Caco-2 (cell line): ENCODE measurements at places on chromosomes 5 and 9.

DNA sequence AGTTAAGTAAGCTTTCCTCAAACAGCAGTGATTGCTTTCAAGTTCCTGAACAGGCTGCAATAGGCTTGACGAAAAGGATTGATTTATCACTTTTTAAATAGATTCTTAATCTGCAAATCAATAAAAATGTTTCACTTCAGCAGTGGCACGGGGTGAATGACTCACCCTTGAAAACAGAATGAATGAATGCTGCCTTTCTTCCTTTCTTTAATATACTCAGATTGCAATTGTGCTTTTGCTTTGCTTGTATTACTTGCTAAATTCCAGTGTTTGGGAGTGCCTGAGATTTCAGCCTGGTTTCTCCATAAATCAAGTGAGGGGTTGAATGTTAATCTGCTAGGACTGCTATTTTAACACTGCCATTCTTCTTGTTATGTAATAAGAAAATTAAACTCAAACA lies 1293.8 kb downstream of the PTPRD start:
- DNase-seq: no peak

- peak; percentile 50 for DNase-seq
Observed at GRCh38 chr5:14143841-14144585, 871 bp downstream of the TRIO start.

DNA sequence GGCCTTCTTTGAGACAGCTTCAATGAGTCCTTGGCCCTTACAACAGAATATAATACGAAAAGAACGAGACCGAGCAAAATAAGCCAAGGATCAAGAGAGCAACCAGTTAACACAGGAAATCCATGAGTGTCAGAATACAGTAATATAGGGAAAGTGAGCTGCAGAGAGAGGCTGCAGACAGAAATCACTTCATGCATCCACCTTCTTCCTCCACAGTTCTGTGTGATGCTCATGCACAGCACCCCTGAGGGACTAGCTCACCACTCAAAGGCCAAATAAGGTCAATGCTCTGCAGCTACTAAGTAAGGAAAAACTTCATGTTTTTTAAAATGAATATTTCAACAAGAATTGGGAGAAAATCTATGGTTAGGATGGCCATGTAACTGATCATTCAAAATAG lies 257.1 kb downstream of the MCTP1 start:
- DNase-seq: no peak

- DNase-seq: peak; percentile 80
Observed at GRCh38 chr5:149837680-149838269, 106.8 kb downstream of the PDE6A start.

DNA sequence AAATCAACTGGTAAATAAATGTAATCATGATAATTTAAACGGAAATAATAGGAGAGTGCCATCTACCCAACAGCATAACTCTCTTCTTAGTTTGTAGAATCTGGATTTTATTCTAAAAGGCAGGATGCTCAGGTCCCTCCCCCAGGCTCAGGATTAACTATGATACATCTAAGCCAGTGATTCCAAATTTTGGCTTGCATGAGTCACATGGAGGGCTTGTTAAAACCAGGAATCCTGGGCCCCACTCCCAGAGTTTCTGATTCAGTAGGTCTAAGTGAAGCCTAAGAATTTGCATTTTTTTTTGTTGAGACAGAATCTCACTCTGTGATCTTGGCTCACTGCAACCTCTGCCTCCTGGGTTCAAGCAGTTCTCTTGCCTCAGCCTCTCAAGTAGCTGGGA lies 62.3 kb upstream of the ZFR start:
- DNase-seq: no peak

DNA sequence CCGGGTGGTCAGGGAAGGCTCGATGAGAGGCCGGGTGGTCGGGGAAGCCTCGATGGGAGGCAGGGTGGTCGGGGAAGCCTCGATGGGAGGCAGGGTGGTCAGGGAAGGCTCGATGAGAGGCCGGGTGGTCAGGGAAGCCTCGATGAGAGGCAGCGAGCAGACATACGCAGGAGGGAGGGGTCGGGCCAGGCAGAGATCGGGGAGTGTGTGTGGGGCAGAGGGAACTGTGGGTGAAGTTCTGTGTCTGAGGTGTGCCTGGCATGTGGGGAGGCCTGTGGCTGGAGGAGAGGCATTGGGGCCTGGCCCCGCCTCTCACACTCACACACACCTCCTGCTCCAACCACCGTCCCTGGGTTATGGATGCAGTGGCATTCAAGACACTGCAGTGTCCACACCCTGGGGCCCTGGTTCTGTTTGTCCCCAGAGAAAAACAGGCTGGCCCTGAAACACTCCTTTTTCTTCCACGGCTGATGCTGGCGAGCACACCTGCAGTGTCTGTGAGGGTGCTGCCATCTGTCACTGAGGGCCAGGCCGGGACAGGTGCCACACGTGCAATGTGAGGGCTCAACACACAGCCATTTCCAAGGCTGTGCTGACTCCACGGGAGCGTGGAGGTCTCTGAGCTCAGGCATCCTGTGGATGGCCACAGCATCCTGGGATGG lies 6.5 kb upstream of the PLEKHG4B start:
- no peak for DNase-seq

- no peak for DNase-seq
Observed at GRCh38 chr9:33377089-33377715, 25.2 kb downstream of the AQP7 start.

DNA sequence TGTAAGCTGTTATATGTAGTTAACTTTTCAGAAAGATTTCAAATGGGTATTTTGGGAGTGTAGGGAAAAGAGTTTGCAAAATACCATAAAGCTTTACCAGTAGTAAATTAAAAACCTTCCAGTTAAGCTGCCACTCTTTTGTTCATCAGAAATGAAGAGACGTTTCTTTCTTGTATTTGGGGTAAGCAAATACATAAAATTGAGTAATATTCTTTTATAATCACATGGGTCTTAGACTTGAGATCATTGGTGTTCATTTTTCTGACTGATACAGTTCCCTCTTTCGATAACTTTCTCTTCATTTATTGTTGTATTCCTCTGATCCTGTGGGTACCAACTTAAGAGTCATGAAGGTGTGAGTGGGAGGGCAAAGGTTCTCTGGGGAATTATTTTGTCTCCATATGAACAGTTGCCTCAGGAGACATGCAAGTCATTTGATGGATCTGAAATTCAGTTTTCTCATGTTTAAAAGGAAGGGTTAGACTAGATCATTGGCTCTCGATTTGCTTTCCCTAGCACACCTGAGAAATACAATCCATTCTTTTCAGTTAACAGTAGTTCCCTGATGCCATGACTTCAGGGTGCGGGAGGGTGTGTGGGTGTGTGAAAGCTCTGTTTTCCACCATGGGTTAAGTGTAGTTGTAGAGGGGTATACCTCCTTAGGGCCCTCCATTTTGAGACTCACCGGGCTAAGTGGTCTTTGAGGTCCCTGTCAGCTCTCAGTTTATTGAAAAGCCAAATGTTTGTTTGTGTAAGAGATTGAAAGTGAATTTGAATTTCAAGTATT lies 47.7 kb downstream of the CNTRL start:
- no peak for DNase-seq

- no peak for DNase-seq
Observed at GRCh38 chr5:79513308-79513703, 628 bp downstream of the HOMER1 start.

DNA sequence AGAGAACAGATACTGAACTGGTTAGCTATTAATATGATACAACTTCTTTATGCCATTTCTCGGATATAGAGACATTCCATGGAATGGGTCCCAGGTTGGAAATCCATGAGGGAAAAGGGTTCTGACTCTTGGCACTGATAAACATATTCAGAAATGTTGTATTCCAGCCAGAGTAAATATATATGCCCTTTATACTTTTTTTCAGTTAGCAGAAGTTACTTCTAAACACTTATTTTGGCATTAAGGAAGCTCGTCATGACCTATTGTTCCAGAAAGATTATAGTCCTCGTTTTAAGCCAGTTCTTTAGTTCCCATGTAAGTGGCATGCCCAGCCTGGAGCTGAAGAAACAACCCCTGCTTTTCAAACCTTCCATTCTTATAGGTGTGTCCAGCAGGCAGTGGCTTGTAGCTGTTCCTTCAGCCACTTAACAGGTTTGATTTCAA lies 181.6 kb downstream of the CD180 start:
- DNase-seq: no peak

- DNase-seq: no peak
Observed at GRCh38 chr9:35822926-35823325, 5.6 kb downstream of the FAM221B start.

DNA sequence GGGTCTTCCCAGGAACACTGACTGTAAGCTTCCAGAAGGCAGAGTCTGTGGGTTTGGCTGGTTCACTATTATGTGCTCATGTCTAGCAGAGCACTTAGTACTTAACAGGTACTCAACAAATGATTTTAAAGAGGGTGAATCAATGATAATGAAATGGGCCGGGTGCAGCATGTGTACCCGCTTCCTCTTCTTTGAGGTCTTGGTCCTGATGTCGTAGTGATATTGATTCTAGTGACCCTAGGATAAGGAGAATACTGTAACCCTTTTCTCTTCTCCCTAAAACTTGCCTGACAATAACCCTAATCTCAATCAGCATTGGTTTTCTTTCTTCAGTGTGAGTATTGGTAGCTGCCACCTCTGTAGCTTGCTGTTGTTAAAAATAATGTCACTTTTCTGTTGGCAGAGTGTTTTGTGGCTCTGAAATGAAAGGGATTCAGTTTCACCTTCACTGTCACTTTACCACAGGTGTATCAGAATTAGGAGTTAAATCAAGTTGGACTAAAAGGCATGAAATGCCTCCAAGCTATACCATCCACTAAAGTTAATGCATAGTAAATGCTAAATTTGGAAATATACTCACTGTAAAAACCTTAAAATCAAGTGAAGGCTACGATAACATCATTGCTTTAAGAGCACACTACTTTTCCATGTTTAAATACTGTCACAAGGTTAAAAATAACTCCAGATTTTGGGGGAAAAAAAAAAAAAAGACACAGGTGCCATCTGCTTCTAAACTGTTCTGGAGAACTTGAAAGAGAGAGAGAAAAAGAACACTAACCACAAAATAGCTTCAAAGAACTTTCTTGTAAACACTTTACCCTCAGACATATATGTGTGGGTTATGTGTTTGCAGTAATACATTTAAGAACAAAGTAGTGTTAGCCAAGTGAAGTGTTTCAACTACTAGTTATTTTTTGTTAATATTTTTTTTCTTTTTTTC lies 6.0 kb downstream of the CAMK4 start:
- DNase-seq: no peak

DNA sequence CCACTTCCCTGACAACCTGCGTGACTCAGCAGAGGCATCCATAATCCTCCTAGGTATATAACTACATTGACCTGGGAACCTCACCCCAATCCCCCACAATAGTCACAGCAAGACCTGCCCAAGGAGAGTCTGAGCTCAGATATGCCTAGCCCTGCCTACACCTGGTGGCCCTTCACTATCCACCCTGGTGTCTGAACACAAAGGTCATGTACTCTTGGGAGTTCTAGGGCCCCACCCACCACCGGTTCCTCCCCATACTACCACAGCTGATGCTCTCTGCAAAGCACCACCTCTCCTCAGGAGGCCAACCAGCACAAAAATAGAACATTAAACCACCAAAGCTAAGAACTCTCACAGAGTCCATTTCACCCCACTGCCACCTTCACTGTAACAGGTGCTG lies 34.8 kb upstream of the CARTPT start:
- DNase-seq: no peak

- no peak for DNase-seq
Observed at GRCh38 chr5:132138260-132138659, 64.7 kb downstream of the CSF2 start.

GRCh38 chr9:93025736-93026135 lies 32.8 kb upstream of the SUSD3 start:
- DNase-seq: no peak

DNA sequence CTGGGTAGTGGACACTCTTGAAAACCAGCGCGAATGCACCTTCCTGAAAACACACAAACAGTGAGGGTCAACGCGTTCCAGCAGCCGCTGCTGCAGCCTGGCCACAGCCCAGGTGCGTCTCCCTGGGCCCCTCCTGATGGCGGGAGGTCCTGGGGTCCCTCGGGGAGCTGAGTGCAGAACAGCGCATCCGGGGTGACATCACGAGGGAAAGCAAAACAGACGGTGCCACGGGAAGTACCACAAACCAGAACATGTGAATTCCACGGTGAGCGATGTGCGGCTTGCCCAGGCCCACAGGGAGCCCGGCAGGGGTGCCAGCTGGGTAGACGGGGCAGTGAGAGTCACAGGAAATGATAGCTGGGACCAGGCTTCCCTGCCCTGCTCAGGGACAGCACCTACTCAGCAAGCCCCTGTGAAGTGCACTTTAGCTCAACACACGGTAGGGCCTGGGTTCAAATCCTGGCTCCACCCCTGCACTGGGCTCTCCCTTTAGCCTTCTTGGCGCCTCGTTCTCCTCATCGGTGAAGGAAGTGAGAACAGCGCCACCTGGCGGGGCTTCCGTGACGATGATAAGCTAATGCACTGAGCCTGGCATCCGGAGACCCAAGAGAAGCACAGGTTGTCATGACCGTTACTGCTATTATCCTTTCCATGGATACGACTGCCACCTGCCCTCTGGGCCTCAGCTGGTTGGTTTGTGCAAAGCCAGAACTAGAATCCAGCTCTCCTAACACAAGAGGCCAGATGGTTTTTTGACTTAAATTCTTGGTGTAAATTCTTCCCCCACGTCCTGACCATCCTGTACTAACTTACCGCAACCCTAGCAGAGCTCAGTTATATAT lies 24.6 kb downstream of the GFPT2 start:
- DNase-seq: peak; percentile 82

DNA sequence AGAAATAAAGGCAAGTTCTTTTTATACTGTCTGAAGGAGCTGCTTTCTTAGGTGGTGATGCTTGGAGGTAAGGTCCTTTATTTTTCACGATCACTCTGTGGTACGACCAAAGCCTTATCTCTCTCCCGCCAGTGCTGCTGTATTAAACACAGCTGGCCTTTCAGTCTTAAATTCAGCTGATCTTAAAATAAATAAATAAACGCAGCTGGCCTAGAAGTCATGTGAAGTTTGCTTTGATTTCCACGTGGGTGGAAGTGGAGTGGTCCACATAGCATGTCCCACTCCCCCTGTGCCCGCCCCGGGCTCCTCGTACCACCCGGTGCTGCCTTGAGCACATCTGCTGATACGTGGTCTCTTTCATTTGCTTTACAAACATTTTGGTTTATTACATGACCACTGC lies 260.4 kb downstream of the FANCC start:
- peak; percentile 84 for DNase-seq

DNA sequence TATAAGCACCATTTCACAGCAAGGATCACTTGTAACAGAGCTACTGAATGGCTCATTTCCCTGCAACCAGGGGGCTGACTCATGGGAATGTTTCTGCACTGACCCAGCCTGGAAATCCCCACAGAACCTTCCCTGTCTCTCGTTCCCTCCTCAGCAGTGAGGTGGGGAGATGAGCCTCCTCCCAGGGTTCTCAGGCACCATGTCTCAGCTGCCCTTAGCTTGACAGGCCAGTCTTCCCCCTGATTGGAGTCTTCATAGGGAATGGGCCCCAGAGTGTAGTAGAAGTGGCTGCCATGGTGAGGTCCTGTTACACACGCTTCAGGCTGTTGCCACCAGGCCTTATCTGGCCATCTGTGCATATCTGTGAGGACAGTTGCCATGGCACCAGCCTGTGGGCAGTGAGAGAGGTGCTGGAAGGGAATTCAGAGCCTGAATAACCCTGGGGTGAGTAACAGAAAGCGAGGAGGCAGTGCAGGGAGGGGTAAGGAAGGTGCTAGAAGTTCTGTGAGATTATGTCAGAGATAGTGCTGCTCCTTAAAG lies 324.4 kb downstream of the ENC1 start:
- DNase-seq: peak; percentile 39
